ENCODE measurements at places on chromosomes 5 and 9.

DNA sequence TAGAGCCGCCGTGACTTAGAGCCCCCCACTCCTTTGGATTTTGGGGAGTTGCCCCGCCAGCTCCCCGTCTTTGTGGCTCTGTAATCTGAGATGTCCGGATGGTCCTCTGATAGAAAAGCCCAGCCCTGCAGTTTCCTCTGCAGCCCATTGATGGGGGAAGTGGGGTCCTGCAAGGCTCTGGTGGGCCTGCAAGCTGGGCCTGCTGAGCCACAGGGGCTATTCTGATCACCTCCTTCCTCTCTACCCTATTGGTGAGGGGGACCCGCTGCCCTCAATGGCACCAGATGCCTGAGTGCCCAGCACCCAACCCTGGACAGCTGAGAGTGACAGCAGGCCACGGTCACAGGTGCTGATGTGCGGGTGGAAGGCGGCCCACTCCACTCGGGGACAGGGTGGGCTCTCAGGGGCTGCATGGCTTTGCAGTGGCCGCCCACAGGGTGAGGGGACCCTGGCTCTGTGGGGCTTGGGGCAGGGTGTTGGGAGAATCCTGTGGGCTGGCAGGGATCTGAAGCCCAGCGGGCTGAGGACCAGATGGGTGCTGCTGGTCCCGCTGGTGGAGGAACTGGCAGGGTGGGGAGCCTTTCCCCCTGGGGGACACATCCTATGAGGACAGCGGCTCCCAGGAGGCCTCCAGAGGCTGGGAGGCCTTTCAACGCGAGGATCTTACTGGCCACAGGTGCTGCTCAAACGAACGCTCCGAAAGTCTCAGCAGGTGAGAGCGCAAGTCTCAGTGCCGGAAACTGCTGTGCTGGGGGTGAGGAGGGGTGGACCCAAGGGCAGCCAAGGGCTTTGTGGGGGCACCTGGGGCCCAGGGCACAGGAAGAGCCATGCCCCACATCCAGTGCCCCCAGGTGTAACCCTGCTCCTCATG, 30.0 kb upstream of the LPCAT1 start:
- no peak for DNase-seq

DNA sequence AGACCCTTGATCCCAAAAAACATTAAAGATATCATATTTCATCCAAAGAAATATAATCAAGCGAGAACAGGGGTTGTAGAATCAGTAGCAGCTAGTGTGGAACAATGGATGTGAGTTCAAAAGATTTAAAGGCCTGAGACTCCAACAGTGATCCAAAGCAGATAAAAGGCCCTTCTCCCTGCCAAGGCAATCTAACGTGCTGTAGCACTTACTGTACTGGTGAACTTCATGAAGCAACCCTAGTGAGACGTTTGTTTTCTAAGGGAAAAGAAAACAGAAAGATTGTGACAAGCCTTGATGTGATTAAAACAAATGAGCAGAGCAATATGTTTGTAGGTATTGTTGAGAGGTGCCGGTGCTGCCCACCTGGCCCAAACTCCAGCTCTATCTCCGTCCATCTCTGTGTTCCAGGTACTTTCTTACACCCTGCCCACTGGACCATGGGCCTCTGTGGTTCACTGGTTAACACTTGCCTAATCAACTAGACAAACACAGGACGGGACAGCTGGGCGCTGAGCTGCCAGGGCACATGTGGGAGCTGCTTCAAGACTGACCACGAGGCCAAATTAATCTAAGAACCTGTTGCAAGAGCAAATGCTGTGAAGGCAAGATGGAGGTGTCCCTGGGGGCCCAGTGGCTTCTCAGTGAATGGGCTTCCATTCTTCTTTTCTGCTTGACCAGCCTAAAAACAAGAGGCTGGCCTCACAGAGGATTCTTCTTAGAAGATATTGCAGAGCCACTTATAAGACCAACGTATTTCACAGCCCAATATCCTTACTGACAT, 265.5 kb downstream of the CWC27 start:
- no peak for DNase-seq

GRCh38 chr9:81776390-81776789, 87.0 kb upstream of the TLE1 start:
- no peak for DNase-seq

GRCh38 chr5:40679913-40680681, at the start of gene PTGER4:
PTGER4 (plus strand) TSS chr5:40679915; CDS start chr5:40680994, 1,079 bp downstream.
- no peak for DNase-seq

- DNase-seq, result no peak
These were observed 965 bp downstream of the GLIPR2 start for GRCh38 chr9:36137392-36138004.

- DNase-seq, result no peak
These were observed 43.0 kb upstream of the SLC46A2 start for GRCh38 chr9:112933696-112934095.

- no peak for DNase-seq
These were observed 109.4 kb downstream of the ASTN2 start for GRCh38 chr9:117305454-117305853.

GRCh38 chr5:14436801-14437542, 144.6 kb upstream of the OTULINL start:
- DNase-seq, result no peak

GRCh38 chr5:25414742-25415141, 770.0 kb upstream of the CDH10 start:
- DNase-seq, result no peak

- DNase-seq, result no peak
These were observed 4.7 kb downstream of the SH3RF2 start for GRCh38 chr5:145941096-145941447.

DNA sequence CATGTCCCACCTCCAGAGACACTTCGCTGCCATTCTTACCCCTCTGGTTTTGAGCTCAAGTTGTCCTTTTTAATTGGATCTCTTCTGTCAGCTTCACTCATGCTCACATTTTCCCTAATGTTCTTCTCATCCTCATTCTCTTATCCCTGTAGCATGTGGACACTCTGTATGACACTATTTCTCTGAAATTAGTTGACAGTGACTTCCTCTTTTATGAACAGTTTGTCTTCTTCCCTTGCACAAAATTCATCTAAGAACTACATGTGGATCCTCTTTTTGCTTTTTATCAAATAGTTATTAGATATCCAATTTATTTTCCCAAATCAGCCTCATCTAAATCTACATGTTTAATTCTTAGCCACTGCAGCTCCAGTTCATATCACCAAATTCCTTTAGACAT, 676.2 kb downstream of the MAT2B start:
- DNase-seq, result no peak

- DNase-seq, result no peak
These were observed 1021.9 kb downstream of the CDH12 start for GRCh38 chr5:21831145-21831787.

- no peak for DNase-seq
These were observed 210.7 kb upstream of the DMRT1 start for GRCh38 chr9:630817-631216.

- no peak for DNase-seq
These were observed 16.0 kb downstream of the TMOD1 start for GRCh38 chr9:97517331-97518089.

DNA sequence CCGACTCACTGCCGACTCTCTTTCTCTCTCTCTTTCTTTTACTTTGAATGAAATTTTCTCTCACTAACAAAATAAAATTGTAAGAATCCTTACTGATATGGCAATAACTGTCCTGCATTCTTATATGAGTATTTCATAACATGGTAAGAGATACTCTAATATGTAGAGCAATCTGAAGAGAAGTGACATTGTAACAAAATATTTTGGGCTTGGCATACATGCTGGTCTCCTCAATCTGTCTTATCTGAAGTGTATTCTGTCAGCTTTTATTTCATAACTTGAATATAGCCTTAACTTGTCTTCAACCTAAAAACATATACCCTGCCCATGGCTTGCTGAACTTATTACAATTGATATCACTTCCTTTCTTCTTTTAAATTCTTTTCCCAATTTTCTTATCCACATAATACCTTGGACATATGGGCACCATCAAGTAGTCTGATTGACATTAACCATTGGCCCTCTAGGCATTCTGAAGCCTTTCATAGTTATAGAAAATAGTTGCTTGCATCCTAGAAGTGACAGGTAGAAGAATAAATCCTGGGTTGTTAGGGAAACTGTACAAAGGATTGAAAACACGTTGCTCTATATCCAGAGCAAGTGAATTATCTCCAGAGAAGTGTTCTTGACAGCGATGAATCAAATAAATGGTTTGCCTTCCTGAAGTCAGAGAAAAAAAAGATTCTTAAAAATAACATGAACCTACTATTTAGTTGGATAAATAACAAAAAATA, 537.6 kb upstream of the TYRP1 start:
- no peak for DNase-seq

GRCh38 chr9:83560169-83560826, 22.1 kb upstream of the FRMD3 start:
- DNase-seq, result no peak

GRCh38 chr9:109994141-109994540, 213.8 kb downstream of the C9orf152 start:
- no peak for DNase-seq

- no peak for DNase-seq
These were observed 1424.5 kb upstream of the NUDT12 start for GRCh38 chr5:104987074-104987473.

GRCh38 chr5:170571875-170572852, 68.3 kb downstream of the KCNIP1 start:
- no peak for DNase-seq

GRCh38 chr5:50953290-50953689, 286.9 kb downstream of the PARP8 start:
- DNase-seq, result no peak

GRCh38 chr9:125332527-125332926, 70.9 kb downstream of the GAPVD1 start:
- no peak for DNase-seq

DNA sequence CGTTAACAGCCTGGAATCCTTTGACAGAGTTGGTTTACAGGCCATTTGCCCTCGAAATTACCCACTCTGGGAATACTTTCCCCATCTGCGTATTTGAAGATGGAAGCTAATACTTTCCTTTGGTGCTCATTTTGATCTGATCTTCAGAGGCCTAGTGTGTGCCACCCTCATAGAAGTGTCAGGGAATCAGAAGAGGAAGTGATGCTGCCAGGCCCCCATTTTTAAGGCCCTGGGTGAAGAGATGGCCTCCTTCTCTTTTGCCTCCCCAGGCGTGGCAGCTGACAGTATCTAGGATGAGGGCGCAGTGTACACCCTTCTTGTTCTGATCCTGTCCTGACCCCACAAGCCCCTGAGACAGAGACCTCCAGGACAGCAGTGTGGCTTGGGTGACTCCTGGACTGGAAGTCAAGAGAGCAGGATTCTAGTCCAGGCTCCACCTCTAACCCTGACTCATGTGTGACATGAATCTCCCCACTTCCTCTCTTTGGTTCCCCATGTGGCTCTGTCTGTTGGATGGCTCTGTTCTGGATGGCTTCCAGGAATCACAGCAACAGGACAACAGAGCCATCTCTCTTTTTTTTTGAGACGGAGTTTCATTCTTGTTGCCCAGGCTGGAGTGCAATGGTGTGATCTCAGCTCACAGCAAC, 27.8 kb downstream of the CSF1R start:
- no peak for DNase-seq

- peak; percentile 70 for DNase-seq
These were observed 21.0 kb upstream of the RALGDS start for GRCh38 chr9:133141833-133142595.

DNA sequence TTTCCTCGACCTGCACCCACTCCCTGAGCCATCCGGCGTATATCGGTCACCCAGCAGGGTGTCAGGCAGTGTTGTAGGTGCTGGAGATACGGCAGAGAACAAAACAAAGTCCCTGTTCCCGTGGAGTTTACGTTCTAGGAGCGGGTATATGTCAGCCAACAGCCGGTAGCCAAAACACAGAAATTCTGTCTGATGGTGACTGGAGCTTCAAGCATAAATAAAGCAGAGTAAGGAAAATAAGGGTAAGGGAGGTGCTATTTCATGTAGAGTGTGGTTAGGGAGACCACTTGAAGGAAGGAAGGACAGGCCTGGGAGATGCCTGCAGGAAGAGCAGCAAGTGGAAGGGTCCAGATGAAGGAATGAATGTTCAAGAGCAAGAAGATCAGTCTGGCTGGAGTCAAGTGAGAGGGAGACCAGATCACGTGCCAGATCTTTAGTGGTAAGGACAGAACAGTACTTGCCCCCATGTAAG, 783 bp upstream of the ZFR start:
- DNase-seq, result no peak

DNA sequence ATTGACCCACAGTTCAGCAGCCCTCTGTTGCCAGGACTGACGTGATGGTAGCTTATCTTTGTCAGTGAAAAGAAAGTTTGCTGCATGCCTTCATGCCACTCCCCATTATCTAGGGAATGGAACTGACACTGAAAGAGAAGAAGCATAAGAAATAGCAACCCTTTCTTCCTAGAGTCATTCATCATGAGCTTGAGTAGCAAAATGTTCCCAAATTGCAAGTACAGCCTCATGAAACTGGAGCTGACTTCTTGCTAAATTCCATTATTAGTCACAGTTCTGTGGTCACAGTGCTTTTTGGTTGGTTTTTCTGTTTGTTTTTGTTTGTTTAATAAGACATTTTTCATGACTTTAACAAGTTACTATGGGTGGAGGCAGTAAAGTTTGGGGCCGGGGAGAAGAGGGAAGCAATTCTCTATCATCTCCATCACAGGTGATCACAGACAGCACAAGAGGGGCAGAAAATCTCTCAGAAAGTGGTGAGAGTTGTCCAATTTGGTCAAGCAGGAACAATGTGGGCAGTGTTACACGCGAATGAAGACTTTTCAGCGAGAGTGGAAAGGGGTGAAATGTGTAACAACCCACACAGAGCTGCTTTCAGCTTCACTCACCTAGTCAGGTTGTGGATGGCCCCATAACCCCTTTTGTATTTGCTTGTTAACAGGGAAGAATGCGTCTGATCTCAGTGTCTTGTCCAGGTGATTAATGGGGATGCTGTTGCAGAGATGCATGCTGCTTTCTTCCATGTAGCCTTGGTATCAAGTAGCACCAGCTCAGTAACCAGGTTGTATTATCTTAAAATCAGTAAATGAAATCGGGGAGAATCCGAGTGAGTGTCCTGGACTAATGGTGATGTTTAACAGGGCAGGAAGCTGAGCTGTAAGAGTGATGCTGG, 440.4 kb downstream of the DMRT2 start:
- DNase-seq, result no peak

- DNase-seq, result no peak
These were observed 394.6 kb downstream of the PSAT1 start for GRCh38 chr9:78691542-78691941.

DNA sequence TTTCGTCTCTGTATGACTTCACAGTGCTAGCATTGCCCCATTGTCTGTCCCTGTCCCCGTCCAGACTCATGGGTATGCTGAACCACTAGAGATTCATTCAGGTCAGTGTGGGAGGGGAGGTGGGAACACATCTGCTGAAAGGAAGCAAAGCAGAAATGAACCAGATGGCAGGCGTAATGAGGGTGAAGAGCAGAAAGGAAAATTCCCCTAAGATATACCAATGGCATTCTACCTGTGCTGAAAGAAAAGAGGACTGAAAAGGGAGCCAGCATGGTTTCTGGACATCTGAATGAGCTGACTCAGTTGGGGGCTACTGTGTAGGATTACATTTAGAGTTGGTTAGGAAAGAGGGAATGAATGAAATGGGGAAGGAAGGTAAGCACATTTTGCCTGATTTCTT, 678.7 kb downstream of the MAT2B start:
- no peak for DNase-seq

GRCh38 chr9:126361810-126362238, 35.2 kb downstream of the MVB12B start:
- no peak for DNase-seq

- DNase-seq, result no peak
These were observed 50.5 kb upstream of the CKS2 start for GRCh38 chr9:89260525-89260924.

- DNase-seq, result no peak
These were observed 156.4 kb upstream of the ADAMTS16 start for GRCh38 chr5:4983701-4984100.

GRCh38 chr9:128705051-128705965, 3.0 kb downstream of the PKN3 start:
- DNase-seq, result no peak

GRCh38 chr5:32687499-32687831, 23.7 kb upstream of the NPR3 start:
- no peak for DNase-seq

All from stimulated activated CD8-positive, alpha-beta memory T cell treated with anti-CD3 and anti-CD28 coated beads, Interleukin-7, amount 100 ng/mL, for 4 hours (primary cell).